GM23338 (cell line): ENCODE measurements at places on chromosomes 6 and 20. TPM values are rescaled to one million over a fixed set of nuclear protein-coding genes. Genes with fewer than 3 reads are reported as not detected.

DNA sequence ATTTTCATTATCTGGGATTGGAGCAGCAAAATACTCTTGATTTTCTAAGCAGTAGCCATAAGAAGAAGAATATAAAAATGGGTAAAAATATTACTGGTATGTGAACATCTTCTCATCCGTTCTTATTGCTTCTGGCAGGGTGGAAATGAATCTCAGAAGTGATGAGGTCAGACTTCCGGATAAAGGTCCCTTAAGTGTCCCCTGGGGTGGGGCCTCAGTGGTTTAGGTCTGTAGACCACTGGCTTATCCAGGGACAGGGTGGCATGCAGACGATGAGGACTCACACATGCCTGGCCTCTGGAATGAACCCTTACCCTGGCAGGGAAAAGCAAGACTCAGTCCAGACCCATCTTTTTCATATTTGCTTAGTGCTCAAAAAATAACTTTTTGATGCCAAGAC, 143.3 kb downstream of the UST start:
- H3K27ac ChIP-seq, result no peak overlapping the region
- no peak overlapping the region for H3K4me3 ChIP-seq
- H3K27me3 ChIP-seq, result no peaks in the 10 kb centered on the region
- no peaks in the 10 kb centered on the region; the same call in 1 of the 2 replicates for H3K36me3 ChIP-seq

DNA sequence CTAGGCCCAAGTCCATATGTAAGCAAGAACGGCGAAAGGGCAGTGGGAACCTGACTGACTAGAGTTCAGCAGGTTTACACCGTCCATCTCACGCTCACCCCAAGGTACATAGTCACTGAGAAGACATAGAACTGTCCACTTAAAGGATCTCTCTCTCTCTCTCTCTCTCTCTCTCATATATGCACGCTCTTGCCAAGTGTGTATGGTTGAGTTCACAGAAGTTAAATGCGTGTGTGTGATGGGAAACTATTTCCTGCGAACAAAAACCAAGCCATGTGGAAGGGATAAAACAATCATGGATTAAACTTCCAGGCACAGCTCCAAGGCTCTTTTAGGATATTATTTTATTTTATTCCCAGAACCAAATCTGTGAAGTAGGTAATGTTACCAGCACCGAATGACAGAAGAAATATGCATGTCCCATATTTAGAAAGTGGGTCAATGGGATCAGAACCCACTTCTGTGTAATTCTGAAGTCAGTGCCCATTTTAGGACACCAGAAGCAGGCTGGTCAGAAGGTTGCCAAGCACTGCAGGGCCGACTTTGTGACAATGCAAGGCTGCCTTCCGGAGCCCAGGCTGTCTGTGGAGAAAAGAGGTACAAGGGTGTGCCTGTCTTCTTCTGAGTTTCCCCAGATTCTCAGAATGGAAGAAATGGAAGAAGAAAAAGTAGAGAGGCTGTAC, 49.2 kb upstream of the MAP7 start:
- H3K36me3 ChIP-seq, result no peaks in the 10 kb centered on the region
- H3K4me1 ChIP-seq, result peaks cover 3% of the 10 kb centered on the region; the same call in 1 of the 2 replicates
- H3K27ac ChIP-seq, result no peak overlapping the region
- H3K27me3 ChIP-seq, result no peaks in the 10 kb centered on the region
- DNase-seq, result no peak

DNA sequence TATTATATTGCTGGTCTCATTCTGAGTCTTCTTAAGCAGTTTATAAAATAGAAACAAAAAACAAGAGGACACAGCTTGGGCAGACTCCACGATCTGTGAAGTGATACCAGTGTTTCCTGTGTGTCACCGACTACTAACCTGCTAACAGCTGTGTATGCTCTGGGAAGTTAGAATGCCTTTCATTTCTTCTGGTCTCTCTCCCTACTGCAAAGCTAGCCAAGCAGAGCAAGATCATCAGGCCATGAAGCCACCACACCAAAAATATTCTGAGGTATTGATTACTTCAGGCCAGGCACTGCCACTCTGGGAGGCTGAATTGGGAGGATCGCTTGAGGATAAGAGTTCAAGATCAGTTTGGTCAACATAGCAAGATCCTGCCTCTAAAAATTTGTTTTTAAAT, 46.9 kb upstream of the SMIM29 start:
- H3K4me3 ChIP-seq, result no peak overlapping the region
- no peak for DNase-seq
- no peaks in the 10 kb centered on the region for H3K4me1 ChIP-seq
- no peaks in the 10 kb centered on the region for H3K27me3 ChIP-seq
- no peak overlapping the region for H3K27ac ChIP-seq
- peaks cover 4% of the 10 kb centered on the region; the same call in 1 of the 2 replicates for H3K36me3 ChIP-seq

DNA sequence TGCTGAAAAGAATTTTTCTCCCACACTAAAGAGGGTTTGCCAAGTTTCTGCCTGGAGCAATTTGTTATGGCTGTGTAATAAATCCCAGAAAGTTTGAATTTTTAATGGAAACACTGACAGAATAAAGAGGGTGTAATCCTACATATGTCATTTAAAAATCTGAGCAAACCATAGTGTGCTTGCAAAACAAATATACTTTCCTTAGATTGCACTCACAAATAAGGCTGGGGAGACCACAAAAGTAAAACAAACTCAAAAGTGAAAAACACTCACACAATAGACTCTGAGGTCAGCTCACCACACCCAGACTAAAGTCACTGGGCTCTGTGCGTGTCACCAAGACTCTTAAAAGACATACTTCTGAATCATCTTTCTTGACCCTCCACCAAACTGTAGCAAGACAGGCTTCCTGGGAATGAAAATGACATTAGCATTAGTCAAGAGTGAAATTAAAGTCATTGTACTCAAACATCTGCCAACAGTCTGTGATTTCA, 4.8 kb upstream of the ATXN1 start:
- no peaks in the 10 kb centered on the region for H3K36me3 ChIP-seq
- no peak overlapping the region for H3K27ac ChIP-seq
- no peak overlapping the region for H3K4me3 ChIP-seq
- peaks cover 11% of the 10 kb centered on the region; the same call in 1 of the 2 replicates for H3K4me1 ChIP-seq

DNA sequence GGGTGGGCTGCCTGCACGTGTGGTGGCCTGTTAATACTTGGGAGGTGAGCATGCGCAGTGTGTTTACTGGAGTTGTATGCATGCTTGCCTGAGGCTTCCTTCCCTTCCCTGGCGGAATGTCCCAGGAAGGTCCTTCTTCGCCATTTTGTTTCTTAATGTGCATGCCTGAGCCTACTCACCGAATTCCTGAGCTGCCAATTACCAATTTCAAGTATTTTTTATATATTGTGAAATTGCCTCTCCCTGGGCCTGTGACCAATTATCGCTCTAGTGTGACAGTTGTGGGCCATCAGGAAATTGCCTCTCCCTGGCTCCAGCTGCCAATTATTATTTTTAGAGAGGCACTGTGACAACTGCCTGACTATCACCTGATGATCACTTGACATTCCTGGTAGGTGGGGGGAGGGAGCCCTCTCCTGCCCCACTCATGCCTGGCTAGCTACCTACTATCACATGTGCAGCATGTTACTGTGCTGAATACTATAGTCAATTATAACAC, 70.0 kb downstream of the FAM50B start:
- H3K36me3 ChIP-seq, result 0 out of 2 replicates have a peak, but pooled peaks cover 4% of the 10 kb centered on the region
- no peak for DNase-seq
- no peak overlapping the region for H3K4me3 ChIP-seq
- H3K27me3 ChIP-seq, result no peaks in the 10 kb centered on the region
- peaks cover 10% of the 10 kb centered on the region; the same call in 1 of the 2 replicates for H3K4me1 ChIP-seq

DNA sequence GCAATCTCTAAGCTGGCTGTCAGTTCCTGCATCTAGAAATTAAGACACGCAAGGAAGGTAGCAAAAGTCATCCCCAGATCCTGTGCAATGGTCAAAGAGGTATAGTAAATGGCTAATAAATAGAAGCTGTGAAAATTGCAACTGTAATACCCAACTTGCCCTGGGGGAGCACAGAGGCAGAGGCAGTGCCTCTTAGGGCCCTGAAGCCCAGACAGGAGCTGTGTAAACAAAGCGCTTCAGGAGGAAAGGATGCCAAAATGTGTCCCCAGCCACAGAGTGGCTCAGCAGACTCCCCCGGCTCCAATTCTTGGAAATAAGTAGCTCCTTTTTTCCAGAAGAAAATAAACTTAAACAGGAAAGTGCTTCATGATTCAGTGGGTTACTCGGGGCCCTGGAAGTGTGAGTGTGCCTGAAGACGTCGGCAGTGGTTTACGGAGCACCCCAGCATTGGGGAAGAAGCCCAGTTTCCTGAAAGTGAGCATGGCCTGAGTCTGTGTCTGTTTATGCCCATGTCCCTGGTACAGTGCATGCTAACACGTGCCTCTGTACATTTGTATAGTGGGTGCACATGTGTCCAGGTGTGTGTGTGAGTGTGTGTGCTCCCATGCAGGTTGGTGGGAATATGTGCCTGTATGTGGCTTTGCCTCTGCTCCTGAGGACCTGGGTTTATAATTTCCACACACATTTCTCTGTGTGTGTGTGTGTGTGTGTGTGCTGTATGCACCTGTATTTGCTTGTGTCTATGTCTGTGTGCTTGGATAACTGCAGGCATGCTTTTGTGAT, 246.7 kb downstream of the MAFB start:
- H3K27me3 ChIP-seq, result no peaks in the 10 kb centered on the region
- H3K36me3 ChIP-seq, result no peaks in the 10 kb centered on the region
- H3K27ac ChIP-seq, result no peak overlapping the region
- H3K4me1 ChIP-seq, result no peaks in the 10 kb centered on the region
- peak; percentile 67 for DNase-seq
- no peak overlapping the region for H3K4me3 ChIP-seq

- H3K27ac ChIP-seq, result no peak overlapping the region
- H3K4me3 ChIP-seq, result no peak overlapping the region
- no peaks in the 10 kb centered on the region for H3K27me3 ChIP-seq
These were observed 30.9 kb downstream of the MAP3K5 start for GRCh38 chr6:136761227-136761922.

GRCh38 chr6:56625356-56625755, 17.3 kb downstream of the DST start:
- no peaks in the 10 kb centered on the region for H3K4me1 ChIP-seq
- no peak overlapping the region for H3K27ac ChIP-seq
- H3K4me3 ChIP-seq, result no peak overlapping the region
- DNase-seq, result no peak

Gene DYNLT2
- 1.6 and 4.4 TPM in 2 replicates for polyA plus RNA-seq

Gene SLCO4A1
- polyA plus RNA-seq, result 27.2 and 28.5 TPM in 2 replicates

Gene C20orf204
- polyA plus RNA-seq, result 0.68 and 0.82 TPM in 2 replicates

Gene TRIM31
- 0.10 and 0.26 TPM in 2 replicates for polyA plus RNA-seq

Gene CNBD2
- not detected in 2 replicates for polyA plus RNA-seq

Gene FRMD1
- 2.0 and 2.1 TPM in 2 replicates for polyA plus RNA-seq

Gene VPS52
- polyA plus RNA-seq, result 20.6 and 27.9 TPM in 2 replicates
